ENCODE measurements at places on chromosomes 16 and 17.

DNA sequence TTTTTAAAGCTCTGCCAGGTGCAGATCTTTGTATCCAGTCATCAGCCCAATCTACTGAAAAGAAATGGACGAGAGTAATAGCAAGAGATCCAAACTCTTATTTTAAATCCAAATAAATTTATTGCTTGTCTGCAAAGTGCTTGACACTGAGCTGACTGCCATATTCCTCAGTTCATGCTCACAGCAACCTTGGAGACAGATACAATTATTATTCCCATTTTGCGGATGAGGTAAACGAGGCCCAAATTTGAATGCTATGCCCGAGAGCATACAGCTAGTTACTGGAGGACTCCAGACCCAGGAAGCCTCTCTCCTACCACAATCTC, 620 bp downstream of the NOB1 start:
- DNase-seq: no peak

GRCh38 chr17:2929881-2930533, 133.4 kb downstream of the OR1D5 start:
- no peak for DNase-seq

DNA sequence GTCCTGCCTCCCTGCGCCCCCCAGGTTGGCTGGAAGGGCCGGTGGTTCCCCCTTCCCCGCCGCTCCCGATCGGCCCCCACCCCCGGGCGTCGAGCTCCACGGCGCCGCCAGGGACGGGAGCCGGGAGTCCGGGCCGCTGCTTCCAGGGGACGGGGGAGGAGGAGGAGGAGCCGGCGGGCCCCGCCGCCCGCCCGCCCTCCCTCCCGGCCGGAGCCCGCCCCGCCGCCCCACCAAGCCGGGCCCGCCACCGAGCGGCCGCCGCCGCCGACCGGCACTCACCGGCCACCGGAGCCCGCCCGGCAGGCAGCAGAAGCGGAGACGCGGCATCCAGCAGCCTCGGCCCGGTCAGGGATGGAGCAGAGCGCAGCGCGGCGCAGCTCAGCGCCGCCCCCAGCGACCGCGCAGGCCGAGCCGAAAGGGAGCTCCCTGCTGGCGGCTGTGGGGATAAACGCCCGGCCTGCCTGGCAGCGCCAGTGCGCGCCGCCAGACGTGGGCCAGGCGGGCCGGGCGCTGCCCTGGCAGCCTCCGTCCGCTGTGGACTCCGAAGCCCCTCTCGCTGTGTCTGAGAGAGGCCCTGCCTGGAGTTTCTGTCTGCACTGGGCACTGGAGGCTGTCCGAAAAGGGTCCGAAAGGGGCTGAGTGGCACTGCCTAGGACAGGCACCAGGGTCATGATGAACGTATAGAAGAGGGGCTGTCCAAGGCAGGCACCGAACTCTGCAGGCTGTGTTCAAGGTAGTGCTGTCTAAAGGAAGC, at the start of gene MYO18A:
MYO18A (minus strand) TSS at position 365 of the 754 bp plus-strand sequence. CDS start 13,458 bp downstream, outside the sequence.
- DNase-seq: peak; percentile 78

GRCh38 chr16:14199199-14199598, 128.1 kb downstream of the MRTFB start:
- DNase-seq: no peak

DNA sequence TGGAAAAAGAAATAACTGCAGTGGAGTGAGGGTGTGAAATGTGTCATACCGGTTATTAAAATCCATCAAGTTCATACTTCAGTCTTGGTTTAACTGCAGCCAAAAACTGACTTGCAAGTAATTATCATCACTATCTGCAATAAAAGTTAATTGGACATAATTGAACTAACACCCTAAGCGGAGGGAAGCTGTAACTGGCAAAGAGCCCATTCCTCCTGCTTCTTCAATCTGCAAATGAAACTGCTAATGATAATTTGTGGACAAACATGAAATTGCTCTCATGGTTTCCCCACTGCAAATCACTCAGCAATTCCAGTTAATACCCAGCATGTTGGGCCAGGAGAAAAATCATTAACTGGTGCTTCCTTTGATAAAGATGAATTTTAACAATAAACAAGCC, 46.5 kb downstream of the FAM222B start:
- DNase-seq: no peak

DNA sequence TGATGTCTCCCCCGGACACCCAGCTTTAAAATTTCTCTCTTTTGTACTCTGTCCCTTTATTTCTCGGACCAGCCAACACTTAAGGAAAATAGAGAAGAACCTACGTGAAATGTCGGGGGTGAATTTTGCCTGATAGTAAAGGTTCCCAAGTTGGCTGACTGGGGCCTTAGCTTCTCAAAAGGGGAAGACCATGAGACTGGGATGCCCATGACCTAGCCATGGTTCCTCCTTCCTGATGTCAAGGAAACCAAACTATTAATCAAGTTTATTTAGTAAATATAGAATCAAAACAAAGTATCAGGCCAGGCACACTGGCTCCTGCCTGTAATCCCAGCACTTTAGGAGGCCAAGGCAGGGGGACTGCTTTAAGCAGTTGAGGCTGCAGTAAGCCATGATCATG, 2.4 kb upstream of the EIF1 start:
- DNase-seq: no peak

GRCh38 chr16:47888142-47888541, 267.7 kb downstream of the ABCC12 start:
- DNase-seq: no peak

DNA sequence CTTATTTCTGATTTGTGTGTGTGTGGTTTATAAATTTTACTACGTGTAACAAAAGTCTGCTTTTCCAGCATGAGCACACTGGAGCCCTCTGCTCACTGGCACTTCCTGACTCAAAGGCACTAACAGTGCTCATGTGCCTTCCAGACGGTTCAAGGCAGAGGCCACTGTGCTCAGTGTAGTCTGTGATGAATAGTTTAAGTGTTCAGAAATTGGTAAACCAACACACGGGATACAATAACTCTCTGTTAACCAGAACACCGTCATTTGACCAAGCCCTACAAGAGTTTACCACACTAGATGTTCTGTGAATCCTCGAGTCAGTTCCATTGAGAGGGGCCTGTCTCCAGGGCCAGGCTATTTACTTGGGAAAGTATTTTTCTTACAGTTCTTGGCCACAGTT, 191.9 kb downstream of the MRTFB start:
- no peak for DNase-seq

DNA sequence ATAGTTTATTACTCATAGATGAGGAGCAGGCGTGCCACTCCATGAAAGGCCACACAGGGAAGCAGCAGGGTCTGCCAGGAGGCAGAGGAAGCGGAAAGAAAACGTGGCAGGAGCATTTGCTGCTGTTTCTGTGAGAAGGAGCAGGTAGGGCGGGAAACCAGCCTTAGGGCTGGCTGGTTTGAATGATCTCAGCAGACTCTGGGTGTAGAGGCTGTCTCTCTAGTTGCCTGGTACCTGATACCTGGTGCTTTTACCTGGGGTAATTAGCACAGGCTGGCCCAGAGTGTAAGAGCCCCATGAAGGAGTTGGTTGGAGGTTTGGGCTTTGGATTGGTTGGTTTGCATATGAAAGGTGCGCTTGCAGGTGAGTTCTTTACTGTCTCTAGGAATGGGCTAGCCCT, 205.0 kb upstream of the CACNG3 start:
- DNase-seq: no peak

DNA sequence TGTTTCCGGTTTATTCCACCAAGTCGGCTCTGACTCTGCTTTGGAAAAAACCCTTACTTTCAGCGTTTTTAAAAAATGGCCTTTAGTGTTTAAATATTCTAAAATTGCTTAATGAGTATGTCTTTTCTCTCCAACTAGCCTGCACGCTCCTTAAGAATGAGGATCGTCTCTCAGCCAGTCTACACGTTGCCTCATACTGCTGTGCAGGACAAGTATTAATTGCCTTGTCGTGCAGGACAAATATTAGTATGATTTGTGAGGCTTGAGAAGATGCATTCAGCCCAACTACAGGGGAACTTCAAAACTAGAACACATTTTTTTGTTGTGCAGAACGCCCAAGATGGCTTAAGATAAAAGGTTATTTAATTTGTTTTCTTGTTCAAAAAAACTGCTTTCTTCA, 61.2 kb downstream of the MARCHF10 start:
- no peak for DNase-seq

DNA sequence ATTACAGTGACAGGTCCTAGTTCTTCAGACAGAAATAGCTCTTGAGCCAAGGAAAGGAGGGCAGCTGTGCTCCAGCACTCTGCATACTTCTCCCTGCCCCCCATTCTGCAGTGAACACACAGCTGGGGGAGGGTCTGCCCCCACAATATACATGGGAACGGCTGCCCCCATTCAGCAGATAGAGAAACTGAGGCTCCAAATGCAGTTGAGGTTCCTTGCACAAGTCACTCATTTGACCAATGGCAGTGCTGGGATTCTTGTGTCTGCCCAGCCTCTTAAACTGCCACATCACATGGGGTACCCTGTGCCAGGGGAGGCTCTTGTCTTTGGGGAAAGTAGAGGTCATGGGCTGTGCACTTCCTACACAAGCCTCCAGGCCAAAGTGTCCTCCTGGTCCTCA, 10.9 kb upstream of the PDP2 start:
- DNase-seq: no peak

GRCh38 chr17:70901870-70902269, 732.5 kb downstream of the KCNJ2 start:
- DNase-seq: no peak

- no peak for DNase-seq
Measured at GRCh38 chr16:35398180-35398579, 1938.8 kb downstream of the TP53TG3F start.

- peak; percentile 53 for DNase-seq
Measured at GRCh38 chr17:61400066-61400716, 548 bp downstream of the TBX2 start.

DNA sequence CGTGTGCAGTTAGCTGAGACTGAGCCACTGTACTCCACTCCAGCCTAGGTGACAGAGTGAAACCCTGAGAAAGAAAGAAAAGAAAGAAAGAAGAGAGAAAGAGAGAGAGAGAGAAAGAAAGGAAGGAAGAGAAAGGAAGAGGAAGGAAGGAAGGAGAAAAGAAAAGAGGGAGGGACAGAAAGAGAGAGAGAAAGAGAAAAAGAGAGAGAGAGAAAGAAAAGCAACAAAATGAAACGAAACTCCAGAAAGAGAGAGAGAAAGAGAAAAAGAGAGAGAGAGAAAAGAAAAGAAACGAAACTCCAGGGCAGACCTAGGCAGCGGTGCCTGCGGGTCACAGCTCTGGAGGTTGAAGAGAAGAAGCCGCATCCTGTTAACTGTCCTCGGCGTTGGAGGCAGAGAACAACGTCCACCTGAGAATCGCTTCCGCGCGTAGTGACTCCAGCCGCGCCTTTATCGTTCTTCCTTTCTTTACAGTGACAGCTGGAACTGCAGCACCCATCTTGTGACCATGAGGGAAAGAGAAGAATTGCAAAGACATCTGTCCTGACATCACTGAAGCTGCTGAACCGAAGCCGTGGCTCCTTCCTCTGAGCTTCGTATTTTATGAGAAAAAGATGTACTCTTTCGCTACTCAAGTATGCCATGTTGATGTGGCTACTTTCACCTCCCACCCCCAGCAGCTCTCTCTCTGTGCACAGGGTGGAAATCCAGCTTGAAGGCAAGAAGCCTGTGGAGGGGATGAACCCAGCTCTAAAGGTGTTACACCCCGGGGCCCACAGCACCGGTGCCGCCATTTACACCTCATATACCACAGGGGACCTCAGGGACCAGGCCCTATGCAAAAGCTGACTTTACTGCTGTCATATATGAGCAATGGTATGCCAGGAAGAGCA, 56.9 kb upstream of the DOC2B start:
- no peak for DNase-seq

- DNase-seq: no peak
Measured at GRCh38 chr16:89057738-89058137, 35.9 kb upstream of the ACSF3 start.

GRCh38 chr17:79000396-79001189, 9.0 kb downstream of the CANT1 start:
- peak; percentile 13 for DNase-seq

DNA sequence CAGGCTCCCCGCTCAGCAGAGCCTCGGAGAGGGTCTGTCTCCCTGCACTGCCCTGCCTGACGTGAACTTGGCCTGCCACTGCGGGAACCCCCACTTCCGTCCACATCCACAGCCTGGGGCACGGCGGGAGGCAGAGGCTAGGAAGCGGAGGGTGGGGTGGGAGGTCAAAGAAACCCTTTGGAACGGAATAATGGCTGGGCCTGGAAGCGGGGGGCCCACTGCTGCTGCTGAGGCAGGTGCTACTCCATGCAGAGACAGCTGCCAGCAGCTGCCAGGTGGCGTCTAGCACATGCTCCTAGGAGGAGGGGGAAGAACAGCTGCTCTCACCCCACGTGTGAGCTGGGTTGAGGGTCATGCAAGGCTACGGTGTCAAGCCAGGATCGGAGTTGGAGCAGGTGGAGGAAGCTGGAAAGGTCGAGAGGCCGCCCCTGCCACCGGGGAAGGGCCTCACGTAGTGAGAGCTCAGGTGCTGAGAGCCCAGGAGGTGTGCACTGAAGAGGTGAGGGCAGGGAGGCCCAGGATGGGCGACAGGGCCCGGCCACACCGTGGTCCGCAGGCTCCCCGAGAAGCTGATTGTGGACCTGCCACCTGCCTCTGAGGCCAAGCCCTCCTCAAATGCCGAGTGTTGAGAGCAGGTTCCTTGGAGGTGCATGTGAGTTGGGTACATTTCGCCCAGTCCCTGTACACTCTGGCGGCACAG, 9.8 kb downstream of the FSCN2 start:
- no peak for DNase-seq

DNA sequence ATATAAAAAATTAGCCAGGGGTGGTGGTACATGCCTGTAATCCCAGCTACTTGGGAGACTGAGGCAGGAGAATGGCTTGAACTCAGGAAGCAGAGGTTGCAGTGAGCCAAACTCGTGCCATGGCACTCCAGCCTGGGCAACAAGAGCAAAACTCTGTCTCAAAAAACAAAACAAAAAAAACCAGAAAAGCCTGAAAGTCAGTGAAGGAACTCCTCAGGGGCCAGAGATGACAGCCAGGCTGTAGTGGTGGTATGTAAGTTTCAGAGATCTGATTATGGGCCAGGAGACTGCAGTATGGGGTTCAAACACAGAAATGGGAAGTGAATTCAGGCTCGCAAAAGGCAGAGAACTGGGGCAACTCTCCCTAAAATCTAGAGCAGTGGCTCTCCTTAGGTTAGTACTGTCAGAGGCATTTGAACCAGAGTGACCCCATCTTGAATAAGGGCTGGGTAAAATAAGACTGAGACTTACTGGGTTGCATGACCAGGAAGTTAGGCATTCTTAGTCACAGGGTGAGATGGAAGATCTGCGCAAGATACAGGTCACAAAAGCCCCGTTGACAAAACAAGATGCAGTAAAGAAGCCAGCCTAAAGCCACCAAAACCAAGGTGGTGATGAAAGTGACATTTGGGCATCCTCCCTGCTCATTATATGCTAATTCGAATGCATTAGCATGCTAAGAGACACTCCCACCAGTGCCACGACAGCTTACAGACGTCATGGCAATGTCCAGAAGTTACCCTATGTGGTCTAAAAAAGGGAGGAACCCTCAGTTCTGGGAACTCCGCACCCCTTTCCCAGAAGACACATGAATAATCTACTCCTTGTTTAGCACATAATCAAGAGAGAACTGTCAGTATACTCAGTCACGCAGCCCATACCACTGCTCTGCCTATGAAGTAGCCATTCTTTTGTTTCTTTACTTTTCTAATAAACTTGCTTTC, 120.2 kb upstream of the XYLT1 start:
- DNase-seq: no peak

All from ovary (tissue), 10 donors.